ENCODE measurements at places on chromosomes 16 and 17. TPM values are rescaled to one million over a fixed set of nuclear protein-coding genes. Genes with fewer than 3 reads are reported as not detected.
A peak's percentile ranks its signal among the peaks of the same experiment; 100 is the strongest.

DNA sequence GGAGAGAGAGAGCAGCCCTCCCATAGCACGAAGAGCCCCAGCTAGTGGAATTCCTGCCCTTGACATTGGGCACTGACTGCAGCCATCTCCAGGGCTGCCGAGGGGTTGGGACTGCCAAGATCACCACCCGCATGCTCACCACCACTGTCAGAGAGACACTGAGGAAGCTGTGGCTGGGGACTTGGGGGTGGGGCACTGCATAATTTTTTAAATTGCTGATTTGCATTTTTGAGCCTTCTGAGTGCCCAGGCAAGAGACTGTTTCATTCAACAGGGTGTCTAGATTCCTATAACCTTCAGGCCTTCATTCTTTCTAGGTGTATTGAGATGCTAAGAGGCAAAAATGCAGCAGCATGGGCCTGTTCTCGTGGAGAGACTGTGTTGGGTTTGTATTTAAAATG lies 9.0 kb upstream of the EPX start:
- no peak overlapping the region for H3K4me3 ChIP-seq
- DNase-seq, result no peak
- peaks cover 13% of the 10 kb centered on the region for H3K4me1 ChIP-seq
- peaks cover 30% of the 10 kb centered on the region for H3K27me3 ChIP-seq
- peaks cover 2% of the 10 kb centered on the region for H3K36me3 ChIP-seq

GRCh38 chr16:2530629-2531318 lies 434 bp downstream of the CEMP1 start:
- H3K4me3 ChIP-seq, result peak overlapping the region; percentile 97
- peaks cover 4% of the 10 kb centered on the region for H3K36me3 ChIP-seq
- no peaks in the 10 kb centered on the region for H3K27me3 ChIP-seq

- no peak overlapping the region for H3K27ac ChIP-seq
- no peak for DNase-seq
- H3K36me3 ChIP-seq, result peaks cover 5% of the 10 kb centered on the region
- peaks cover 4% of the 10 kb centered on the region for H3K27me3 ChIP-seq
These were observed 24.0 kb downstream of the MEOX1 start for GRCh38 chr17:43637563-43638323.

DNA sequence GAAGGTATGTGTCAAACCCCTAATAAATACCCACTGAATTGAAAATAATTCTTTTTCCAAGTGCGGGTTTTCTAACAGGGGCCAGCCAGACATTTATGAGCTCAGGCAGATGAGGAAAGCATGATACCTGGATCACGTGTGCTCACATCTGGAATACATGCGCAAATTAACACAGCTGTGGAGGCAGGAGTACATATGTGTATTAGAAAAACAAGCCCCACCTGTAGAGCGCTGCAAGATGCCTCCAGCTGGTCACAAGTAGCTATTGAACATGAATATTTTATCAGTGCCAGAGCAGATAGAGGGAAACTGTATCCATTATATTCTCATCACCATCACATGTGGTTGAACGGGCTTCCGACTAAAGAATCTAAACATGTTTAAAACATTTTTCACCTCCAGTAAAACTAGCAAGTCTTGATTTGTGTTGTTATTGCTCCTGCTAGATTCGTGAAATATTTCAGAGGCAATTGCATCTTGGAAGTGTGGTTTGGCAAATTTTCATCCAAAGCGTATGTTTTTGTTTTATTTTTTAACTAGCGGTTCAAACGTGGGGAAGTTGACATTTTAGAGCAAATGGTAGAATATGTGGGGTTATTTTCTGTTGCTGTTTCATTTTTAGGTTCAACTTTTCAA lies 482.8 kb downstream of the CDH13 start:
- H3K4me3 ChIP-seq, result no peak overlapping the region
- H3K36me3 ChIP-seq, result peaks cover 2% of the 10 kb centered on the region
- H3K27ac ChIP-seq, result no peak overlapping the region
- peaks cover 29% of the 10 kb centered on the region for H3K27me3 ChIP-seq
- DNase-seq, result no peak

- no peaks in the 10 kb centered on the region for H3K4me1 ChIP-seq
- no peak overlapping the region for H3K27ac ChIP-seq
- H3K36me3 ChIP-seq, result no peaks in the 10 kb centered on the region
- no peak for DNase-seq
These were observed 37.7 kb upstream of the RHBDL3 start for GRCh38 chr17:32227910-32228309.

GRCh38 chr16:22739077-22739476 lies 74.9 kb upstream of the HS3ST2 start:
- H3K4me3 ChIP-seq, result no peak overlapping the region
- peaks cover 3% of the 10 kb centered on the region for H3K36me3 ChIP-seq
- no peak for DNase-seq
- peaks cover 21% of the 10 kb centered on the region for H3K27me3 ChIP-seq
- no peak overlapping the region for H3K27ac ChIP-seq

GRCh38 chr17:55441544-55441943 lies 19.9 kb upstream of the MMD start:
- peaks cover 6% of the 10 kb centered on the region for H3K4me1 ChIP-seq
- H3K27me3 ChIP-seq, result peaks cover 19% of the 10 kb centered on the region
- no peak overlapping the region for H3K4me3 ChIP-seq
- no peak overlapping the region for H3K27ac ChIP-seq
- H3K36me3 ChIP-seq, result peaks cover 3% of the 10 kb centered on the region

- H3K4me3 ChIP-seq, result peak overlapping the region; percentile 97
- peak overlapping the region; percentile 93 for H3K27ac ChIP-seq
- H3K4me1 ChIP-seq, result peaks cover 18% of the 10 kb centered on the region
- no peak for DNase-seq
- H3K27me3 ChIP-seq, result no peaks in the 10 kb centered on the region
These were observed 535 bp upstream of the AURKB start for GRCh38 chr17:8210761-8211458.

Gene CCL16
- not detected for total RNA-seq

DNA sequence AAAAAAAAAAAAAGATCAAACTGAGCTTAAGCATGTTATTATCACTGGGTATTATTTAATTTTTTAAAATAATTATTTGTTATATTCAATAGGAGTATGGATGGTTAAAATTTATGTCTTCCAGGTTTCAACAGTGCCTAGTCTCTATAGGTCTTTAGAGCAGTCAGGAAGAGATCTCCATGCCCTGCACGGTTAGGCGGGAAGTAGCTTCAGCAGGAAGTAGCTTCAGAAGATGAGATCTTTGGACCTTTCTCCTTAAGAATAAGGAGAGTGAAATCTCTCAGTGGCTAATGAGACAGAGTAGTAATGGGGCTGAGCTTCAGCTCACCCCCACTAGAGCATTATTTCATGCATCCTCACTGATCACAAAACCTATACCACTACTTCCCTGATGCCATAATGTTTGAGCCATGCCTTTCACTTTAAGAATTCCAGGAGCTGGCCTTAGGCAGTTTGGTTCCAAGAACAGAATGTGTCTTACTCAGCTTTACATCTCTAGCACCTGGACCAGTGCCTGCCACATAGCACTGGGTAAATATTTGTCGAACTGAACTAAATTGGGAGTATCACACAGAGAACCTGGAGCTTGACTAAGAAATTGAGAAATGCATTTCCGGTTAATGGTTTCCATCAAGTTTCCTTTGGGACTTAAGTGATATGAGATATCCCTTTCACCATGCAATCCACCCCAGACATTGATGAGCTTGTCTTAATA lies 43.5 kb downstream of the SCPEP1 start:
- no peak for DNase-seq
- no peak overlapping the region for H3K27ac ChIP-seq
- H3K36me3 ChIP-seq, result no peaks in the 10 kb centered on the region
- no peaks in the 10 kb centered on the region for H3K4me1 ChIP-seq

Gene TLCD2
- total RNA-seq, result 0.26 TPM

DNA sequence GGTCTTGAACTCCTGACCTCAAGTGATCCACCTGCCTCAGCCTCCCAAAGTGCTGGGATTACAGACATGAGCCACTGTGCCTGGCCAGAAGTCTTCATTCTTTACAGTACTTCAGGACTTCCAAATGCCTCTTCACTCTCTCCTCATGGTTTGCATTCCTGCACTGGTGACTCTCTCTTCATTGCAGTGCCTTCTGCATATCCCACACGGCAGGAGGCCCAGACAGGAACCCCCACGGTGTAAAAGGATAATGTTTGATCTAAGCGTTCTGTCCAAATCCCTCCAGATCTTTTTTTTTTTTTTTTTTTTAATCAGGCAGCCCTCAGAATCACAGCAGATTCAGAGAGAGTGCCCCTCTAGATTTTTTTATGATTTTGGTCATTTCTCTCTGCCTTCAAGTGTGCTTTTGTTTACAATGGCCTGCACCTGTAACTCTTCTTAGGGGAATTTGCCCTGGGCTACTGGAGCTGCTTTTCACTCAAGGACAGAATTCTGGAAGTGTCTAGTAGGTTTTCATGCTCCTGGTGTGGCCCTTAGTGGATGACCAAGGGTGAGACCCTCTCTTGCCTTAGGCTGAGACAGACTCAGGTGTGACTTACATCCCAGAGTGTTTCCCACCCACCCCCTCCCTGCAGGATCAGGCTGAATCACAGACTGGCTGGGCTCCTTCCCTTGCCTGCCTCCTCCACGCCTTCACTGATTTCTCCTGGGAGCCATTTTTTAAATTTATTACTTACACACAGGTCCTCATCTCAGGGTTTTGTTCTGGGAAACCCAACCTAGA lies 19.8 kb upstream of the NF1 start:
- no peaks in the 10 kb centered on the region for H3K4me1 ChIP-seq
- H3K36me3 ChIP-seq, result no peaks in the 10 kb centered on the region
- H3K27ac ChIP-seq, result no peak overlapping the region
- DNase-seq, result no peak
- H3K27me3 ChIP-seq, result no peaks in the 10 kb centered on the region
- no peak overlapping the region for H3K4me3 ChIP-seq

- no peaks in the 10 kb centered on the region for H3K36me3 ChIP-seq
- no peak for DNase-seq
- H3K27ac ChIP-seq, result no peak overlapping the region
- H3K4me1 ChIP-seq, result no peaks in the 10 kb centered on the region
These were observed 177.7 kb downstream of the MYO1D start for GRCh38 chr17:32699247-32699646.

- peak overlapping the region; percentile 79 for H3K27ac ChIP-seq
- no peak for DNase-seq
- H3K4me1 ChIP-seq, result peaks cover 28% of the 10 kb centered on the region
- H3K27me3 ChIP-seq, result no peaks in the 10 kb centered on the region
- H3K4me3 ChIP-seq, result no peak overlapping the region
- peaks cover 3% of the 10 kb centered on the region for H3K36me3 ChIP-seq
These were observed 55.2 kb downstream of the MSI2 start for GRCh38 chr17:57311281-57312216.

Gene SLC38A8
- not detected for total RNA-seq

DNA sequence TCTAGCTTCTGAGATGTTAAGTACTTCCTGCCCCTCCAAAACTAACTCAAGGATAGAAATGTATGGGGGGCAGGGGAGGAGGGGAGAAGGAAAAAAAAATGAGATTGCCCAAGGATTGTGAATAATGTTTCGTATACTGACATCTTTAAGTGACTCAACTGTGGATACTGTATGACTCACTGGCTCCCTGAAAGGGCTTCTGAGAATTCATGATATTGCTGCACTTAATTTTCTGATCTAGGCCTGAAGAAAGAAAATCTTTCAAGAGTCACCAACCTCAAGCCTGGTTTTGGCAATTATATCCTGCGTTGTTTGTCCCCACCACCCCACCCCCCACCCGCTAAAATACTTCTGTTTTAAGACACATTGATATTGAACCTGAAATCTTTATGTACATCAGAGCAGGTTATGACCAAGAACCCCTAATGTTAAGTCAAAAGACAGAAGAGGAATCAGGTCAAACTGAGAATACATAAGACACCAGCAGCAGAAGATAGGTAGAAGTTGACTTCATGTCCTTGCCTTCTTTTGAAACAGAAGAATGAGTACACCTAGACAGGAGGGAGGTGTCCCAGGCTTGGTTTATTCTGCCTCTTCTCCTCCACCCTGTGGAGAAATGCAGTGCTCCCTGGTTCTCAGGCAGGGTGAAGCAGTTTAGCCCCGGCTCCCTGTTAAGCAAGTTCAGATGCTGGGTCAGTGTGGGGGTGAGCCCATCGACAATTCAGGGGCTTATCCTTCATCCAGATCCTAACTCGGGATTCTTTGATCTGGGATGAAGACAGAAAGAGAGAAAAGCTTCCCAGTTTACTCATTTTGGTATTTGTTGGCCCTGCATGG lies 3.3 kb upstream of the FBXL20 start:
- H3K4me1 ChIP-seq, result peaks cover 29% of the 10 kb centered on the region
- H3K4me3 ChIP-seq, result no peak overlapping the region
- no peak for DNase-seq
- H3K36me3 ChIP-seq, result peaks cover 5% of the 10 kb centered on the region
- no peak overlapping the region for H3K27ac ChIP-seq

Gene CA5A
- total RNA-seq, result not detected

Data from T-helper 17 cell (primary cell).